Renal pelvis (tissue), 12 donors: ENCODE measurements at places on chromosomes 7 and 10. TPM values are rescaled to one million over a fixed set of nuclear protein-coding genes. Genes with fewer than 3 reads are reported as not detected.

- DNase-seq, result no peak
Measured at GRCh38 chr7:87426160-87426559, 49.3 kb downstream of the ABCB4 start.

DNA sequence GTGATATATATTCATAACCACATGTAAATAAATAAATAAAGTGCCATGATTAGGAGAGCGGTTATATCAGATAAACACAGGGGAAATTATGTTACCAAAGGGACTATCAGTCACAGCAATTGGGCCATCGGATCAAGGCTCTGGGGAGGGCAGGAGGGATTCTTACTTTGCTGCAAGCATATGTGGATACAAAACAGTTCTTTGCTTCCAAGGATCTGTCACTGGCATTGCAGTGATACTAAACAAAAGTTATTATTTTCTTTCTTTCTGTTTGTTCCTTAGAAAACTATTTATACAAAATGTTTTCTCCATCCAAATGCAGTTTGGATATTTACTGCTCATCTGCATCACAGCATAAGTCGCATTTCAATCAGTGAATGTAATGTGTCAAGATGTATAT, 188.4 kb upstream of the MGMT start:
- DNase-seq, result peak; percentile 12

- peak; percentile 91 for DNase-seq
Measured at GRCh38 chr7:6577369-6578113, at the start of gene ZDHHC4. TSS of gene ZDHHC4 (plus strand) at chr7:6577454. CDS start at chr7:6580562, 3,108 bp downstream.

The AOAH gene
- polyA plus RNA-seq, result 2.7 TPM

The HGF gene
- 2.4 TPM for polyA plus RNA-seq

- DNase-seq, result no peak
Measured at GRCh38 chr7:135599471-135599870, 41.8 kb downstream of the NUP205 start.

DNA sequence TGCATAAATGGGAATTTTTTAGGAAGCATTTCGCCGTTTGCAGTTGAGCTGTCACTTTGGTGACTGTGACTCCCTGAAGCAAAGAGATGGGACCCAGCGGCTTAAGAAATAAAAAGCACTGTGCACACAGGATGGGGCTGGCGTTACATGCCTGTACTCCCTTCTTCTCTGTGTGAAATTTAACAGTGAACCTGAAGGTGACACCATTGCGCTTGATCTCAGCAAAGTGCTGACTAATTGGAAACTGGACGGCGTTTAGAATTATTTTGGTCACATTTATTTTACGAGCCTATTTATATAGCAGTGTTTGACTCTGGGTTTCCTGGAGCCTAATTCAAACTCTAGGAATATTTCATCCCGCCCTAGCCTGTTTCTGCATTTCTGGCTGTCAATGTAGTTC, 146.2 kb downstream of the PAXIP1 start:
- DNase-seq, result no peak

The SHOC2 gene
- polyA plus RNA-seq, result 32.1 TPM

GRCh38 chr10:52106899-52107298, 207.2 kb upstream of the DKK1 start:
- no peak for DNase-seq

The CDC14C gene
- 0.04 TPM for polyA plus RNA-seq

The NUTM2E gene
- 1.2 TPM for polyA plus RNA-seq

DNA sequence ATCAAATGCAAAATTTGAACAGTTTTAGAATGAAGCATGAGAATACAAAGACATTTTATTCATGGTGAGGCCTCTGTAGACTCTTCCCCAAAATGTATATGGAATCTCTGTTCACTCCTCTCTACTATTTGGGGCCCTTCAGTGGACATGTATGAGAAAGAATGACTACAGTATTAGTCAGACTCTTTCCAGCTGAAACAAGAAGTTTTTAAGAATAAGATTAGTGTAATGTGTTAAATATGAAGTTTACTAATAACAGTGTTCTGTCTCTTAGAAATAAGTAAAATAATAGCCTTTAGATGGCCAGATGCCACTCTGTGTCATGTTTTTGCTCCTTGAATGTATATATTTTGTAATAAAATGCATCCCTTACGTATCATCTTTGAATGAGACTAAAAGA, 585.6 kb downstream of the SUGCT start:
- DNase-seq, result no peak

DNA sequence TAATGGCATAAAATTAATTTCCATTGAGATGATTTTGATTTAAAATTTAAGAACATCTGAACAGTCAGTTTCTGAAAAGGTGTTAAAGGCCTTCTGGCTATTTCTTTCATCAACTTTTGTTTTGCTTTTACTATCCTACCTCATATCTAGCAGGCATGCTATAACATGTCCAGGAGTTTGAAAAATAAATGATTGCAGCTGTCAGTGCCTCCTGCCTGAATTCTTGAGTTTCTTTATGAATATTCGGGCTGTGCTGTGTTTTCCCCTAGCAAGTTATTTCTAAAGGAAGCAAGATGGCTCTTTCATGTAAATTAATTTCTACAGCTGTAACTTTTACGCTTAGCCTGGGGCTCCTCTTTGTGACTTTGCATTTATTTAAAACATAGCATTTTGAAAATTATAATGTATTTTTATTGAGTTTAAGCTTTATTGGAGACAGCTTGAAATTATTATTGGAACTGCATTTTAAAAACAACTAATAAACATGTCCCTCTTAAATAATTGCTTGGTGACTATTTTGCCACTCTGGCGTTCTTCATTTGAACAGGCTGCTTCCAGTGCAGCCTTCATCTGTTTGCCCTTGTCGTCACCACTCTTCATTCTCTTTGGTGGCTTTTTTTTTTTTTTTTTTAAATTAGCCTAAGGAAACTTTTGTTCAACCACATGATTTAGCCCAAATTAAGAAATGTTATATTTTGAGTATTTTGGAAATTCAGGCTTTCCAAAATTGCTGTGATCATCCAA, 1083.4 kb upstream of the LRRN3 start:
- no peak for DNase-seq

The ZNF365 gene
- 0.50 TPM for polyA plus RNA-seq
